Fibroblast of gingiva (primary cell): ENCODE measurements at places on chromosomes 13 and 19.

- no peak for DNase-seq
Observed at GRCh38 chr19:19155495-19156219, 14.4 kb downstream of the MEF2B start.

GRCh38 chr13:67308004-67308772 lies 78.1 kb upstream of the PCDH9 start:
- DNase-seq: no peak

DNA sequence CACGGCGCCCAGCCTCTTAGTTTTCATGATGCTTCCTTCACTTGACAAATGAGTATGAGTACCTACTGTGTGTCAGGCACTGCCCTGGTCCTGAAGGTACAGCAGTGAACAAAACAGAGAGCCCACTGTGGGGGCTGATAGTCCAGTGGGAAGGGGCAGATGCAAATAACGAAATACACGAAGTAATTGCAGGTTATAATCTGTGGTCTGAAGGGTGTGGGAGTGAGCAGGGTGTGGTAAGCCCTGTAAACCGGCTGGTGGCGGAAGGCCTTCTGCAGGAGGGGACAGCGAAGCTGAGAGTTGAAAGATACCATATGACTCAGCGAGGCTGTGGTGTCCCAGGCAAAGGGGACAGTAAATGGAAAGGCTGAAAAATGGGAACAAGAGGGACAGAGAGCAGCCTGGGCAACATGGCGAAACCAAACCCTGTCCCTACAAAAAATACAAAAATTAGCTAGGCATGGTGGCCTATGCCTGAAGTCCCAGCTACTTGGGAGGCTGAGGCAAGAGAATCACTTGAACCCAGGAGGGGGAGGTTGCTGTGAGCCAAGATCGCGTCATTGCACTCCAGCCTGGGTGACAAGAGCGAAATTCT lies 60.5 kb downstream of the MAP4K1 start:
- DNase-seq: no peak

DNA sequence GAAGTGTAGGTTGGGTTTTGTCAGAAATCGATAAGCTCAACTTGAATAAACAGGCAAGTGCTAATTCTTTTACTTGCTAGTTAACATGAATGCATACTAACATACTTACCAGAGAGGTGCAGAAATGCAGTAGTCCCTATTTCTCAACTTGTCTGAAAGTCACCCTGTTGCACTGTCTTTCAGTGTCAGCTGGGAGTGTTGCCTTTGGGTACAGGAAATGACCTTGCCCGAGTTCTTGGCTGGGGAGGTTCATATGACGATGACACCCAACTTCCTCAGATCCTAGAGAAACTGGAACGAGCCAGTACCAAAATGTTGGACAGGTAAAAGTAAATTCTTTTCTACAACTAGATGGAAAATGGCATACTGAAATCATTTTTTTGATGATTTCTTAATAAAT lies 103.5 kb upstream of the AKAP11 start:
- DNase-seq: no peak

GRCh38 chr19:57362419-57362818 lies 932 bp upstream of the TRAPPC2B start:
- no peak for DNase-seq

DNA sequence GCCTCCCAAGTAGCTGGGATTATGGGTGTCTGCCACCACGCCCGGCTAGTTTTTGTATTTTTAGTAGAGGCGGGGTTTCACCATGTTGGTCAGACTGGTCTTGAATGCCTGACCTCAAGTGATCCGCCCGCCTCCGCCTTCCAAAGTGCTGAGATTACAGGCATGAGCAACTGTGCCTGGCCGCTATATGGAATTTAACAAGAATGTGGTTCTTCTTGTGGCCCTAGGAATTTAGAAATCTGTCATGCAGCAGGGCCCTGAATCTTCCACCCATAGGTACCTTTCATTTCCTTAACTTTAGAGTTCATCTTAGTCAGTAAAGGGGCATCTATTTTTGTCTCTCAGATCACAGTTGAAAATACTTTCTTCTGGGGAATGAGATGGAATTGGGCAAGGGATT lies 25.6 kb upstream of the NDFIP2 start:
- DNase-seq: no peak

GRCh38 chr13:29819143-29819542 lies 31.3 kb downstream of the UBL3 start:
- no peak for DNase-seq

DNA sequence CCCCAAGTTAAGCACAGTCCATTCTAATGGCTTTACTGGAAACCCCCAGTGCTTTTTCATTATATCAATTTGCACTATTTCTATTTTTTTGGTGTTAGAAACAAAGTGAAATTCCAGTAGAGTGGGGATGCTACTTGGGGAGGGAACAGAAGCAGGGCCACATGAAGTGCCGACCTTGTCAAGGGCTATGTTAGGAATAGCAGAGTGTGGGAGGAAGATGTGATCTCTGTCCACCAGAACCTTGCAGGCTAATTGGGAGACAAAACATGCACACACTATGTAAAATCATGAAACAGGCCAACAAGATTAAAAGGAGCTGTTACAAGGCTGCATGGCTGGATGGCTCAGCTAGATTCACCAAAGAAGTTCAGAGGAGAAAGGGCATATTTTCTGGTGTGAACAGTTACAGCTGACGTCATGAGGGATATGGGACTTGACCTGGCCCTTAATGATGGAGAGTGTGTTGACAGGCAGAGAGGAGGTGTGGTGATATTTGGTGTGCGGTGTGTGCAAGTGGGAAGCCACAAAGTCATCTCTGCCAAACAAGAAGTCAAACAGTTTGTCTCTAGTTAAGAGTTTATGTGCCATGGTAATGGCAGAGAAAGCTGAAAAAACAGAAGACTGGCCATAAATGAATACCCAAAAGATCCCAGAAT lies 318.4 kb upstream of the MAB21L1 start:
- DNase-seq: no peak

DNA sequence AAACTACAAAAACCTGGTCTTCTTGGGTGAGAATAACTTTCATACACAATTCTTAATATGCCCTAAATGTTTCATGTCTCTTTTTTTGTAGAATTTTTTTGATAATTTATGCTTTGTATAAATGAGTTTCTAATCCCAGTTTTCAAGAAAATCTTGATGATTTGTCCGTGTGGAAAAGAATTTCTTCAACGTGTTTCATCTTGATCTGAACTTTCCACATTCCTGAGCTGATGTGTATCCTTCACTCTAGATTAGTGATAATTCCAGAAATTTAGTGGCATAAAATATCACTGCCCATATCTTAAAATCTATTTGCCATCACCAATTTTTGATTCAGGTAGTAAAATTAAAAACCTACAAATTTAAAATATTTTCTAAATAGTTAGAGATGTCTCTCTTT lies 24.6 kb downstream of the ZNF431 start:
- no peak for DNase-seq

GRCh38 chr19:33771384-33772101 lies 25.1 kb upstream of the KCTD15 start:
- peak; percentile 43 for DNase-seq

DNA sequence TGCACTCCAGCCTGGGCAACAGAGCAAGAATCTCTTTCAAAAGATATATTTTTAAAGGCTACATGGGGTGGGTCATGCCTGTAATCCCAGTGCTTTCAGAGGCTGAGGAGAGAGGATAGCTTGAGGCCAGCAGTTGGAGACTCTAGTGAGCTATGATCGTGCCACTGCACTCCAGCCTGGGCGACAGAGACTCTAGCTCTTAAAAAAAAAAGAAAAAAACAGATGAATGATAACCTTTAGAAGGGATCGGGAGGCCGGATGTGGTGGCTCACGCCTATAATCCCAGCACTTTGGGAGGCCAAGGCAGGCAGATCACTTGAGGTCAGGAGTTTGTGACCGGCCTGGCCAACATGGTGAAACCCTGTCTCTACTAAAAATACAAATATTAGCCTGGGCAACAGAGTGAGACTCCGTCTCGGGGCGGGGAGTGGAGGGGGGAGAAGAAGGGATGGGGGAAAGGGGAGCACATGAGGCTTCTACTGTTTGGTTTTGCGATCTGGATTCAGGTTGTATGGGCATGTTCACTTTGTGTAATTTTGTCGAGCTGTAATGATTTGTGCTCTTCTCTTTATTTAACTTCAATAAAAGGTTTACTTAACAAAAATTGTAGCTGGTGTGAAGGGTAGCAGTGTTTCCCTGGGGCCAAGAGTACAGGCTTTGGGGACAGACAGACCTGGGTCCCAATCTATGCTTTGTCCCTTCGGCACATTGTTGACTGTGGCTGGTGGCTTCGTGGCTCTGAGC lies 1.1 kb upstream of the PSMC4 start:
- no peak for DNase-seq

DNA sequence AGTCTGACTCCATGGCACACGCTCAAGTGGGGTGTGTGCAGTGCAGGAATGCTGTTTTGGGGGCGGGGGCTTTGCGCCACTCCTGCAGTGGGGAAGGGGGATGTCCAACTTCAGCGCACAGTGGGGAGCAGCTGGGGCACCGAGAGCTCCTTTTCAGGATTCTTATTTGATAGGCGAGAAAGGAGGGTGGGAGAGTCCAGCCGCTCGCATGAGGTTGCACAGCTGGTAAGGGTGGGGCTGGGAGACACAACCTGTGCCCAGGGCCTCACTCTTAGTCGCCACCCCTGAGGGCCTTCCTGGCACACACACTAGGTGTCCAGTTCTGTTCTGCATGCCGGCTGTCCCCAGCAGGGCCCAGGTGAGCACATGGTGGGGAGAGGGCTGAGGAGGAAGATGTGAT lies 190.8 kb downstream of the UQCRFS1 start:
- no peak for DNase-seq

GRCh38 chr13:75151081-75151643 lies 330.8 kb downstream of the TBC1D4 start:
- peak; percentile 58 for DNase-seq

DNA sequence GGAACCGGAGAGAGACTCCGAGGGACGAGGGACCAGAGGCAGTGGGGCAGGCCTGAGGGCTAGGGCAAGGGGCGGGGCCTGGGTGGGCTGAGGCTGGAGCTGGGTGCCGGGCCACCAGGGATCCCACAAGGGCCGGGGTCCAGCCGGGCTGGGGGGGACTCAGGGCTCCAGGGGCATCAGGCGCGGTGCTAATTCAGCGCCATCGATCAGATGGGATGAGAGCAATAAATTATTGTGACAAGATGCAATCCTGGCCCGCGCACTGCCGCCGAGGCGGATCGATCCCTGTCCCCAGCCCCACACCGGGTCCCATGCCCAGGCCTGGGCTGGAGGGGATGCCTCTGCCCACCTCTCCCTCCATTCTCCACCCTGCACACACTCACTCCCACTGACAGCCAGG lies 5.7 kb downstream of the ERFL start:
- no peak for DNase-seq

DNA sequence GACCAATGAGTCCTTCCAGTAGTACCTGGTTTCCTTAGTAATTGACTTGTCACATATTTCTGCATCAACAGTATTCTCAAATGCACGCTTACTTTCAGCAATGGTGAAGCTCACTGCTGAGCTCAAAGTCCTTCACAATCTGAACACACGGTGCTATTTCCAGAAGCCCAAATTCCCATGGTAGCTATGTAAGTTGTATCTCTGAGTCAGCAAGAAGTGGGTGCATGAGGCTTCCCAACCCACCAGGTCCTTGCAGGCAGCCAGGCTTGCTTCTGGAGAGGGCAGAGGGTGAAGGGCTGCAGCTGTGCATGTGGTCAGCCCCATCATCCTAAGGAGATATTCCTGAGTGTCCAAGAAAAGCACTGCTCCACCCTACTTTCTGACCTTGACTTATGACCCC lies 25.7 kb downstream of the COL4A2 start:
- DNase-seq: no peak

GRCh38 chr13:47206111-47206510 lies 309.3 kb upstream of the HTR2A start:
- DNase-seq: no peak

GRCh38 chr13:96091164-96092117 lies 1.5 kb downstream of the HS6ST3 start:
- DNase-seq: peak; percentile 5

GRCh38 chr19:36041831-36042230 lies 9.2 kb upstream of the CLIP3 start:
- peak; percentile 91 for DNase-seq

DNA sequence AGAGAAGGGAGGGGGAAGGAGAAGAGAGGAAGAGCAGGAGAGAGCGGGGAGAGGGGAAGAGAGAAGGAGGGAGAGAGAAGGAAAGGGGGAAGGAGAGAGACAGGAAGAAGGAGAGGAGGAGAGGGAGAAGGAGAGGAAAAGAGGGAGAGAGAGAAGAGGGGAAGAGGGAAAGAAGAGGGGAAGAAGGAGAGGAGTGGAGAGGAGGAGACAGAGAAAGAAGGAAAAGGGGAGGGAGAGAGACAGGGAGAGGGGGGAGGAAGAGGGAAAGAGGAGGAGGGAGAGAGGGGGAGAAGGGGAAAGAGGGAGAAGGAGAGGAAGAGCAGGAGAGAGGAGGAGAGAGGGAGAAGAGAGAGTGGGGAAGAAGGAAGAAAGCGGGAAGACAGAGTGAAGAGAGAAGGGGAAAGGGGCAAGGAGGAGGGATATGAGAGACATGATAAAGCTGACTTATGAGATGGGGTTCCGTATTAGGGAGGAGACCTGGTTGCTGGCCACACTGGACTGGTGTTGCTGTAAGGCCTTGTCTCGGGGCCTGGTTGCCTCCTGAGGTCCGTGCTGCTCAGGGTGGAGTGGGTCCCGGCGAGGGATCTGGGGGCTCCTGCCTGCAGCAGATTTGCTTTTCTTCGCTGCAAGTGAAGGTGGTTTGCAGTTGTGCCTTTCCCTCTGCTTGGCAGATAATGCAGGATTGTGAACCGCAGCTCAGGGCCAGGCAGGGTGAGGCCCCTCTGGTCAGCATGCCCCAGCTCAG lies 139.5 kb downstream of the TEX29 start:
- DNase-seq: no peak

- DNase-seq: no peak
Observed at GRCh38 chr19:53091413-53092254, 11.6 kb downstream of the ZNF160 start.

GRCh38 chr19:48887861-48888612 lies 10.5 kb downstream of the TULP2 start:
- DNase-seq: no peak

DNA sequence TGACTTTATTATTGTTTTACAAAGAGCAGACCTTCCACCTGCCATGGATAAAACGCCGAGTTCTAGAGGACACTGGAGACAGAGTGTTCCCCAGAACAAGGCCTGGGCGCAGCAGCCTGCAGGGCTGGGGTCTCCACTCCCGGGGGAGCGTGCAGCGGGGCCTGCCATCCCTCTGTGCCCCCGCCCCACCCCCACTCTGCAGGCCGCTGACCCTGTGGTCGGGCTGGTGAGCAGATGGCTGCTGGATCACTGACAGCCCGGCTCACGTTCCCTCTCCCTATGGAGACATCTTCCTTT lies 8.6 kb upstream of the PTBP1 start:
- no peak for DNase-seq

- no peak for DNase-seq
Observed at GRCh38 chr13:67343777-67344176, 113.6 kb upstream of the PCDH9 start.

GRCh38 chr19:38352611-38353010 lies 17.0 kb downstream of the CATSPERG start:
- DNase-seq: no peak
